ENCODE measurements at places on chromosomes 6 and 20.
A peak's percentile ranks its signal among the peaks of the same experiment; 100 is the strongest.

DNA sequence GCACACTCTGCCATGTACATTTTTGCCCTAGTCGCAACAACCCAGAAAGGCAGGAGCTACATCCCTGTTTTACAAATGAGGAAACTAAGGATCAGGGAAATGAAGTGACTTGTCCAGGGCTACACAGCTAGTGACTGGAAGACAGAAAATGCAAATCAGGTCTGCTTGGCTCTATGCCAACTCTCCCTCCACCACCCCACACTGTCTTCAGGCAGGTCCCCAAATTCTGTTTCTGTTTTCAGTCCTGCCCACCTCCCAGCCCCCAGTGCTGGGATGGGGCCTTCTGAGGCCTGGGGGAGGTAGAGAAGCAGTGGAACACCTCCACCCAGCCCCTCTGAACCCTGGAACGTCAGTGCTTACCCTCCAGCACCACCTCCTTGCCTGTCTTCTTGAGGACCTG lies 5.1 kb downstream of the SNTA1 start:
- DNase-seq, result no peak

DNA sequence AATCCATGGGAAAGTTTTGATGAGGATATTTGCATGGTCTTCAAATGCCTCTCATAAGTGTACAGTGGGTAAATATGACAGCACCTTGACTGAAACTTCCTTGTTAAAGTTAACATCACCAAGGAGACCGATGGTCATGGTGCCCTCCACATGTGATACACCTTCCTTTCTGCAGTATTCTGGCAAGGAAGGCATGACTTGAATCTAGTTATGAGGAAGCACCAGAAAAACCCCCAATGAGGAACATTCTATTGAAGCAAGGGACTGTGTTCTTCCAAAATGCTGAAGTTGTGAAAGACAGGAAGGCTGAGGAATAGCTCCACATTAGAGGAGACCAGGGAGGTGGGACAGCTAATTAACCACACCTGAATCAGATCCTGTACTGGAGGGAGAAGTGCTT lies 118.3 kb downstream of the SLC24A3 start:
- DNase-seq, result no peak

GRCh38 chr6:148313488-148313887 lies 29.1 kb upstream of the SASH1 start:
- DNase-seq, result no peak

DNA sequence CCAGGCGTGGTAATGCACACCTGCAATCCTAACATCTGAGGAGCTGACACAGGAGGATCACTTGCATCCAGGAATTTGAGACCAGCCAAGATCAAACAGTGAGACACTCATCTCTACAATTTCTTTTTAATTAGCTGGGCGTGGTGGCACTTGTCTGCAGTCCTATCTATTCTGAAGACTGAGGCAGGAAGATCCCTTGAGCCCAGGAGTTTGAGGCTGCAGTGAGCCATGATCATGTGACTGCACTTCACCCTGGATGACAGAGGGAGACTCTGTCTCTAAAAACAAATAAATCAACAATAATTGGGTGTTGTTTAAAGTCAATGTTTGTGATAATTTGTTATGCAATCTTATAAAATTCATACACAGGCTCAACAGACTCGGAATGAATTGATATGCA lies 18.0 kb upstream of the HLA-A start:
- DNase-seq, result no peak

GRCh38 chr20:57298457-57298856 lies 31.1 kb upstream of the SPO11 start:
- DNase-seq, result no peak

GRCh38 chr6:85126485-85127167 lies 323.3 kb upstream of the NT5E start:
- DNase-seq, result peak; percentile 73

- peak; percentile 75 for DNase-seq
These were observed 1.8 kb downstream of the GJA1 start for GRCh38 chr6:121436960-121437850.

- no peak for DNase-seq
These were observed 28.3 kb downstream of the TREM1 start for GRCh38 chr6:41258196-41258493.

DNA sequence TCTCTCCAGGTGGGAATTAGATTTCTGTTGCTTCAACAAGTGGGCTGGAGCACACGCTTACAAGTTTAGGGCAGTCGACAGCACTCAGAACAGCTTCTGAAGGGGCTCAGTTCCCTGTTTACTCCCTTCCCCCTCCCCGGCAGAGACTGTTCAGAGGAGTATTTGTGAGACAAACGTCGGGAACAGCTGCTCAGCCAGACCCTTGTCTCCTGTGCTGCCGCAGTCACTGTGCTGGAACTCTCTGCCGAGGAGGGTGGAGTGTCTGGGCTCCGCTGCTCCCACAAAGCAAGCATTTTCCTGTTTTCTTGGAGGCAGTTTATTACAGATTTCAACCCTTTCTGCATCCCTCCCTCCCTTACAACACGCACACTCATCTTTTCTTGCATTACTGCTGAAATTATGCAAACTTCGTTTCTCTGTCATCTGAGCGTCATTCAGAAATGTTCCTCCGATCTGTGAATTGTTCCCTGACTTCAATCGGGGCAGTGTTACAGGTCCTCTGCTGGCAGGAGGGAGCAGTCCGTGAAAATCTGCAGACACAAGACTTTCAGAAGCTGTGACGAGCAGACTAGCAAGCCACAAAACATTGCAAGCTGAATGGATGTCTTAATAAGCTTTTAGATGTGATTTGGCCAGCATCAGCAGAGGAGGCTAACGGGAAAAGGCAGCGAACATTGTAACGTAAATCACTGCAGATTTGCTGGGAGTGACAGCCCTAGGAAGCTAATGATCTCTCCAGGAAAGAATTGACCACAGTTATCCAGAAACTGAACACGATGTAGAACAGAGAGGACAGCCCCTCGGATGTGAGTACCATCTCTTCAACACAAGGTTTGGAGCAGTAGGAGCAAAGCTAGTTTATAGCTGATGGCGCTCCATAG lies 76.2 kb downstream of the LYRM2 start:
- DNase-seq, result peak; percentile 21

GRCh38 chr6:96888745-96889144 lies 8.9 kb downstream of the NDUFAF4 start:
- DNase-seq, result no peak

DNA sequence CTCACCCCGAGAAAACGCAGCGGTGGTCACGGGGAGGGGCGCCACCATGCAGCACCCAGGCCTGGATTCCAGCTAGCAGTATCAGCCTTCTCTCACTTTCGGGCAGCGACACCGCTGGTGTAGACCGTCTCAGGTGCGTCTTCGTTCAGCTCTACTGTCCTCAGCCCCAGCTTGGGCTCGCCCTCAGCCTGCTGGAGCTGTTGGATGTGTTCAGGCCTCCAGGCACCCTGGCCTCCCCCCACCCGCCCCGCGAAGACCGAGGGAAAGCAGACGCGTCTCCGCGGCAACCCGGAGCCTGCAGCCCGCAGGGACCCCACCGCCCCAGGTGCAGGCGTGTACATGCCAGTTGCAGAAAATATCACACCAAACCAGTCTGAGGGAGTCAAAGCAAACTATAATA lies 60.8 kb upstream of the CARMIL1 start:
- DNase-seq, result peak; percentile 40

GRCh38 chr6:16677458-16677857 lies 83.8 kb downstream of the ATXN1 start:
- no peak for DNase-seq

GRCh38 chr6:157038610-157039009 lies 261.4 kb downstream of the ARID1B start:
- DNase-seq, result no peak

- DNase-seq, result no peak
These were observed 48.6 kb downstream of the HLA-A start for GRCh38 chr6:29990931-29991330.

DNA sequence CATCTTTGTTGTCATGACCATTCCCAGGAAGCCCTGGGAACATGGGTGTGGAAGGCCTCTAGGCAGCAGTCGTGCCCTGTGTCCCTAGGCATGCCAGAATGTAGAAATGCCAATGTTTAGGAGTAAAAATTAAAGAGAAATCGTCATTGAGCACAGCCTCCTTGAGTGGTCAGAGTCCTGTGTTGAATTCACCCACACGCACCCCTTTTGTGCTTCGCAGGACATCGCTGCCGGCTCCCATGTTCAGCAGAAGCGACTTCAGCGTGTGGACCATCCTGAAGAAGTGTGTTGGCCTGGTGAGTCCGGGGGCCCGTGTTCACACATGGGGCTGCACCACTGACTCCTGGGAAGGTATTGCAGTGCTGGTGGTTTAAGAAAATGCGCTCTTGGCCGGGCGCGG lies 25.1 kb downstream of the OSBPL2 start:
- DNase-seq, result no peak

DNA sequence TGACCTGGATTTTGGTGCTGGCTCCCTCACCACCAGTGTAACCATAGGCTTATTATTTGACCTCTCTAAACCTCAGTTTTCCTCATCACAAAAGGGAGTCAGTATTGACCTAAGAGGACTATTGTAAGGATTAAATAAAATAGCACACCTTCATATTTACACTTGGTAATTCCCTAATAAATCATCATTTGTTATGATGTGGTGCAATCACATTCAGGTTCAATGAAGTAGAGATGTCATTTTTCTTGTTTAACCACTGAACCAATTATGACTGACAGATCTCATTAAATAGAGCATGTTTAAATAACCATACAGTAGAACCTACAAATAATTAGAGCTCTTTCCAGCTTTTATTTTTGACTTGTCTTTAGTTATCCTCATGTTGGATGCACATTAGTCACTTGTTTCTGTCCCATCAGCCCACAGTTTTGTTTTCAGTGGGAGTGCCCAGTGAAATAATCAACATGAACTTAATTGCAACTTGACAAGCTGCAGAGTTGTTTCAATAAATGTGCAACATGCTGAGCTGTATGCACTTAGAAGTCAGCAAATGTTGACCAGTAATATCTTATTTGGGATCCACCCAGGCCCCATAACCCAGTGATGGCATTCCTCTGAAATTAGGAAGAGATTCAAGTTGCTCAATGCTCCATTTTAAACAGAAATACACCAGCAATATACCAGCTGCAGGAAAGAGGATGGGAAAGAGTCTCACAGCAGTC lies 451.7 kb upstream of the MARCKS start:
- no peak for DNase-seq

- peak; percentile 63 for DNase-seq
These were observed 1.6 kb downstream of the SMPDL3A start for GRCh38 chr6:122790423-122791309.

DNA sequence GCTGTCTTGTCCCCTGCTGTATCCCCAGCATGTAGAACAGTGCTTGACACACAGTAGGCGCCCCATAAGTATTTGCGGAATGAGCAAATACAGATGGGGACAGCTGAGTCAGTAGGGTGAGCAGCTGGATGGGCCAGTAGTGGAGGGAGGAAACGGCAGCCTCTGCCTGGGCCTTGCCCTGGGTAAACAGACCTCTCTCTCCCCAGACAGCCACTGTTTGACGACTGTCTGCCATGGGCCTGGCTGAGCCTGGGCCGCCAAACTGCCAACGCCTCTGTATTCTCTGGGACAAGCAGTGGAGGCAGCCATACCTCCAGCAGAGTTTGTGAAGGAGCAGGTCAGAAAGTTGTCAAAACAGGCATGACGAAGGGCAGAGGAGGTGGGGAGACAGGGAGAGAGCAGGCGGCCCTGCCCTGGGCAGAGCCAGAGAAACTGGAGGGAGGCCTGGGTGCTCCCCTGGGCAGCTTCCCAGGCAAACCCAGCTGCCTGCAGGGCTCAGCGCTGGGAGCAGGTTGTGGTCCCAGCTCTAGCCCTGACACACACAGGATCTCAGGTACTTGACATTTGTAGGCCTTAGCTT lies 15.2 kb downstream of the HNF4A start:
- DNase-seq, result peak; percentile 15

DNA sequence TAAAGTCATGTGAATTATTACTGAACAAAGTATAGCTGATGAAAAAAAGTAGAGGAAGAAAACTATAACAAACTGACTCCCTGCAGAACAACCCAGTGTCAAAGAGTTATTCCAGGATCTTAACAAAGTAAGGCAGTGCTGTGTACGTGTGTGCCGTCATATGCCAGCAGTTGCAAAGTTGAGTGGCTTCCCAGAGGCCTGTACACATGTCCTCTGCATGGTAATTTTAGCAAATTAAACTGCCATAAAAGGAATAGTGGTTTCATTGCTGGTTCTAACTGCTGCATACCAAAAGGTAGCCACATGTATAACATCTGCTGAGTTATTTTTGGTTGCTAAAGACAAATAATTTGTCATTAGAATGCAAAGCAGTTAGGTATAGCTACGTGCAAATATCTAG lies 44.8 kb downstream of the RIPOR2 start:
- DNase-seq, result no peak

- DNase-seq, result peak; percentile 93
These were observed 4.2 kb downstream of the SCML4 start for GRCh38 chr6:107819964-107820337.

DNA sequence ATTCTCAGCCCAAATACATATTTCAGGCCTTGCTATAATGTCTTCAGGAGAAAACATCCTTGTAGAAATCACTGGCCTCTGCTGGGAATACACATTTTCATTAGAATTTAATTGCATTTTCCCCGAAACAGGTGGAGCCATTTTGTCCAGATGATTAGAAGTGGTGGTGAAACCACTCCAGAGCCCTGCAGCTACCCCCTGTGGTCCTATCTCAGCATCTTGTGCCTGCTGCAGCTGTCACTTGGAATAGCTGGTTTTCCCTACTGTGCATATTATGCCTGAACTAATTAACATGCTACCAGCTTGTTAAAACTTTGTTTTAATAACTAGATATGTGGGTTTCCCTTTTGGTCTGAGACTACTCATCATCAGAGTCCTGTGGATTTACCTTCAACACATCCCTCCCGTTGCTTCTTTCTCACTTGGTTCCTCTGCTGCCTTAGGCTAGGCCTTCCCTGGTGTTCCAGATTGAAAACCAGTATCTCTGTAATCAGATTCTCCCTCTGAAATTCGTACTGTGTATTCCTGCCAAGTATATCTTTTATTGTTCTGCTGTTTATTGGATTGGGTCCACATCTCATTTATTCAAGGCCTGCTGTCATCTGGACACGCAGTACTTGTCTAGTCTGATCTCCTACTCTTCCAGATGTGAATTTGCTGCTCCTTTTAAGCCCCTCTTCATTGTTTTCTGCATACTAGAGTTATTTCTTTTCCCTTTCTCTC lies 15.2 kb downstream of the DNAH8 start:
- DNase-seq, result no peak
